Vagina (tissue), 2 donors: ENCODE measurements at places on chromosomes 13 and 19.
A peak's percentile ranks its signal among the peaks of the same experiment; 100 is the strongest.

DNA sequence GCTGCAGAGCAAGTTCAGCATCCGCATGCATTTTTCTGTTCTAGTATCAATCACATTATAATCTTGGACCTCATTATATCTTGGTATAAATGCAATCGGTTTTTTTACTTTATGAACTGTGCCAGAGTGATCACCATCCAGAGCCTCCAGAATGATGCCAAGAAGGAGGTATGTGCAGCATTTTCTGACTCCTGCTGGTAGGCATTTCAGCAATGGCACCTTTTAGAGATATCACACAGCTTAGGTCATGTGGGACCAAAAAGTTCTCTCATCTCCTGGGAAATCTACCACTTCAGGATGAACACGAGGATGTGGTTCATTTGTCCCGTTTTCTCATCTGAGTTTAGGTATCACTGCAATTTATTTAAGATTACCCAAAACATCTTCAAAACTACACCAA, 220.4 kb downstream of the VWA8 start:
- DNase-seq = no peak

DNA sequence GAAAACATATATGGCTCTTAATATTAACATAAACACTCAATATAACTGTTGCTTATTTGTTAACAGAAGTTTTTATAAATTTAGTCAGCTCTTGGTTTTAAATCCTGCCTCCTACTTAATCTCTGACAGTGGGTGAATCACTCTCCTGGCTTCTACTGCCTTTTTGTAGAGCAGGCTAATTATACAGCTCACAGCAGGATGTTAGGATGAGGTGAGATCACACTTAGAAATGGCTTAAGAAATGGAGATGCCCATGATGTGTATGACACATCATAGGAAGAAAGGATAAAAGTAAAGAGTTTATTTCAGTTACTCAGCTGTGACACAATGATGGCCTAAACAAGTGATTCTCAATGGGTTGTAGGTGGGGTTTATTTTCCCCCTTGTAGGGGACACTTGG, 345.6 kb downstream of the SPRY2 start:
- no peak for DNase-seq

DNA sequence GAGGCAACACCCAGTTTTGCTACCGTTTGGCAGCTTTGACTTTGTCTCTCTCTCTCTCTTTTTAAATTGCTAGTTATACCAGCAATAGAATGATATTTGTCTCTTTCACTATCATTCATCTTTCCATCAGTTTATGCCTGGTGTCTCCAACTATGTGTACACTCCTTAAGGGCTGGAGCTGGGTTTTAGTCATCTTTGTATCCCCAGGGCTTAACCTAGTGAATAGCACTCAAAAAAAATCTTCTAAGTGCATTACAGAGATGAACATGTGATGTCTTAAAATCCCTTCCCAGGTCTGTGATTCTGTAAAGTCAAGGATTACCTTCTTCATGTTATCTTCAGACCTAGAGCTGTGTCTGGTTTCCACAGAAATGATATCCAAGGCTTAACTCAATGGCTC, 7.8 kb upstream of the UBL3 start:
- no peak for DNase-seq

- DNase-seq = no peak
These were observed 45.0 kb upstream of the TDRD3 start for GRCh38 chr13:60351855-60352615.

GRCh38 chr19:7512400-7512851, 3.5 kb upstream of the ZNF358 start:
- no peak for DNase-seq

DNA sequence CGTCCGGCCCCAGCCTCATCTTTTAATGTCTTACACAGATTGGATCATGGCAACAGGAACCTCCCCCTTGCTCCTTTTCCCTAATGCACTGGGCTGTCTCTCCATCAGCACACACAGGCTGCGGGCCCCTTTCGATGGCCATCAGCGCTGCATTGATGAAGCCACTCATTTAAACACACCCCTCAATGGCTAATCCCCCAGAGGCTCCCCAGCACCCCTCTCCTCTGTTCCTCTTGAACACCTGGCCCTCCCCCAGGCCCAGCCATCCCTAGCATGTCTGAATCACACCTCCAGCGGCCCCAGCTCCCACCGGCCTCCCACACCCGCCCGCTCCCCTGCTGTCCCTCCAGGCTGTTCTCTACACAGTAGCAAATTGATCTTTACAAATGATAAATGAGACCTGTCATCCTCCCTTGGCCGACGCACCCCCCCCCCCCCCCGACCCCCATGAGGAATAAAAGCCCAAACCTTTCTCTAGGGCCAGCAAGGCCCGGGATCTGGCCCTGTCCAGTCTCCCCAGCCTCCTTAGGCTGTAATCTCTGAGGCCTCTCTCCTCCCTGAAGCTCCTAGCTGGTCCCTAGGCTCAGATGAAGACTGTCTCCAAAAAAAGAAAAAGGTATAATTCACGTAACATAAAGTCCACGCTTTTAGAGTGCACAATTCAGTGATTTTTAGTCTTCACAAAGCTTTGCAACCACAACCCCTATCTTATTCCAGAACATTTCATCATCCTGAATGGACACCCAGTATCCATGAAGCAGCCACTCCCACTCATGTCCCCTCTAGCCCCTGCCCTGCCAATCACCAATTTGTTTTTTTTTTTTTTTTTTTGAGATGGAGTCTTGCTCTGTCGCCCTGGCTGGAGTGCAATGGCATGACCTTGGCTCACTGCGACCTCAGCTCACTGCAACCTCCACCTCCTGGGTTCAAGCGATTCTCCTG, 7.4 kb downstream of the RPL28 start:
- no peak for DNase-seq

- DNase-seq = no peak
These were observed at the start of gene CNOT3 for GRCh38 chr19:54137699-54138488. Gene CNOT3 (plus strand): TSS chr19:54137762. CDS start chr19:54142979, 5,217 bp downstream.

- DNase-seq = no peak
These were observed at the start of gene ERICH6B for GRCh38 chr13:45615501-45616101. Gene ERICH6B (minus strand): TSS chr13:45615739. CDS start chr13:45597005, 18,734 bp downstream.

GRCh38 chr13:51363625-51364024, 24.1 kb downstream of the SERPINE3 start:
- DNase-seq = no peak

GRCh38 chr13:40506592-40507446, 159.6 kb downstream of the FOXO1 start:
- DNase-seq = no peak

- no peak for DNase-seq
These were observed 56.9 kb upstream of the KCTD4 start for GRCh38 chr13:45257638-45258333.

DNA sequence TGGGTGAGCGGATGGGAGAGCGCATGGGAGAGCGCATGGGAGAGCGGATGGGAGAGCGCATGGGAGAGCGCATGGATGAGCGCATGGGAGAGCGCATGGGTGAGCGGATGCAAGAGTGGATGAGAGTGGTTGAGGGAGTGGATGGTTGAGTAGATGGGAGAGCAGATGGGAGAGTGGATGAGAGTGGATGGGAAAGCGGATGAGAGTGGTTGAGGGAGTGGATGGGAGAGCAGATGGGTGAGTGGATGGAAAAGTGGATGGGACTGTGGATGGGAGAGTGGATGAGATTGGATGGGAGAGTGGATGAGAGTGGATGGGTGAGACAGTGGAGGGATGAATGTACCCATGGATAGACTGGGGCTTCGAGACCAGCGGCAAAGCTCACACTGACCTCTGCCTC, 8.6 kb upstream of the TEKTIP1 start:
- DNase-seq = no peak

- no peak for DNase-seq
These were observed 60.6 kb downstream of the COLGALT1 start for GRCh38 chr19:17615889-17616685.

- DNase-seq = no peak
These were observed 5.7 kb downstream of the KLK5 start for GRCh38 chr19:50947123-50947522.

DNA sequence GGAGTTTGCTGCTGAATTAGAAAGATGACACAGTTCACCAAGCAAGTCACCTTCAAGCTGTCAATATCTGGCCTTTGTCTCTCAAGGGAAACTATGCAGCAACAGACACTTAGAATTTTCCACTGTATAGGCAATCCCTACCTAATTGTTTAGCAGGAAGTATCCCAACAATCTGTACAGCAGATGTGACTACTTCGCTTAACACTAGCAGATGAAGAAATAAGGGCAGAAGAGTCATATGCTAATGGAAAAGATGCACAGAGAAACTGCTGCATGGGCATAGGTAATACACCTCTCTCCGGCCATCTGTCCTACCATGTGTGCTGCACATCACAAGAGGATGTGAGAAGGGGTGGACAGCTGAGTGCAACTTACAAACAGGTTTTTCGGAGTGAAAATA, 851.2 kb downstream of the PCDH9 start:
- no peak for DNase-seq

DNA sequence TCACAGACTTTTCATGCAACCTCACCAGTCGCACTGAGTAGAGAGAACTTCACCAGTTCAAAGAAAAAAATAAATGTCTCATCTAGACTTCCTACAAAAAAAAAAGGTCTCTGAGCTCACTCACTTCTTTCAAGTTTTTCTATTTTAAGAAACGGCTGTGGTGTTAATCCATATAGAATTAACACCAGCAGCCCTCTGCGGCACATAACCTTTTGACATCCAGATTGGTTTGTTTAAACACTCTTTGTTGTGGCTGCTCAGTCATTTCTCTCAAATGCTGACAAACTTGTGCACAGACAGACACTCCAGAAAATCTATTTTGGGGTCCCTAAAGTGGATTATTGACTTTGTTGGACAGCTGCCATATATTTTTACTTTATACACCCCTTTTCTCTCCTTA, 874.9 kb downstream of the EFNB2 start:
- DNase-seq = no peak

- DNase-seq = no peak
These were observed 8.7 kb upstream of the TNFSF14 start for GRCh38 chr19:6678690-6679109.

DNA sequence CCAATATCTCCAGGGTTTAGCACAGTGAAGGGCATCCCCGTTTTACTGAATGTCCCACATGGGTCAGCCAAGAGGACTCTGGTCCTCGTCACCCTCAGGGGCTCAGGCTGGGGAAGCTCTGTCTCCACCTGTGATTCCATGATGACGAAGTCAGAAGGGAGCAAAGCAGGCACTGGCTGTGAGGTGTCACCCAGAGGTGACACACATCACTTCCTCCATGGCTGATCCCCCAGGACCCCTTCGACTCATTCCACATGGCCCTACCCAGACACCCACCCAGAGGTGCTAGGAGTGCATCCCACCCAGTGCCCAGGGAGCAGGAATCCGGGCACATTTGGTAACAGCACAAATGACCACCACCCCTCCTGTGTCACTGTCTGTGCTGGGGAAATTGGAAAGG, 145.2 kb upstream of the VSTM2B start:
- peak; percentile 64 for DNase-seq

DNA sequence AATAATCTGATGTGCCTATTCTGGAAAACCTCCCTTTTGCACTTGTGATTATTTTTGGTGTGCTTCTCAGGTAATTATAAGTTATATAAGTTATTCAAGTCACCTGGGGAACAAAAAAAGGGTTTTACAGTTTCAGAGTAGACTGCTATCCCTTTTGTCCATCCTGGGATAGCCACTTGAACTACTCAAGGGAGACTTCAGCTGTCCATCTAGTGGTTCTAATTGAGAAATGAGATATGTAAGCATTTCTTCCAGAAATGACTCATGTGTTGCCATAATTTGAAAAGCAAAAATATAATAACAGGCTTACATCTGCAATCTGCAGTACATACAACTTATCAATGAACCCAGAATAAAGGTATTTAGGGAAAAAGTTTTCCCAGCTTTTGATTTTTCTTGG, 20.4 kb downstream of the UBL3 start:
- DNase-seq = no peak

DNA sequence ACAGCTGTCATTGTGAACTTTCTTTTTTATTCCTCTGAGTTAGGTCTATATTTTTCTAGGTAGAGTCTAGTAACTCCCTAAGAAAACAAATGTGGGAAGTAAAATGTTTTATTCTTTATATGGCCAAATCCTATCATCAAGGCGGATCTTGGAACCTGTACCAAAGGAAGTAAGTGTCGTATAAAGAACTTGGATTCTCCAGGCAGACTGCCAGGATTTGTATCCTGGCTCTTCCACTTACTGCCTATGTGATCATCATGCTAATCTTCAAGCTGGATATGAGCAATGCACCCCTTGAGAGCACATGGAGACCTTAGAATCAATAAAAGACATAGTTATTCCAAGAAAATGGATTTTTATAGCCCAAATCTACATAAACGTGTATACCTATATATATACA, 286.5 kb downstream of the PCDH17 start:
- no peak for DNase-seq

- DNase-seq = no peak
These were observed 25.9 kb downstream of the ARHGAP35 start for GRCh38 chr19:46886546-46887239.

DNA sequence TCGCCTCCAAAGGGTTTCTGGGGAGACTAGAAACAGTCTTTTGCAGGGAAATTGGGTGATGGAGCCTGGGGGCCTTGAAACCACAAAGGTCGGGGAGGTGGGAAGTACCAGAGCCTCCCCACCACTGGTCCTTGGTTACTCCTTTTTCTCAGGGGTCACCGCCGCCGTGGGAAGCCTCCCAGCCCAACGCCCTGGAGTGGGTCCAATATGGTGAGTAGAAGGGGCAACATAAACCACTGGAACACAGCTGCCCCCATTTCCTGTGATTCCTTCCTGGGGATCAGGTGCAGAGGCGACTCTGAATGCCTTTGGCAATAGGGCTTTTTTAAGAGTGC, 5.8 kb downstream of the PGLYRP1 start:
- no peak for DNase-seq

- no peak for DNase-seq
These were observed 84.3 kb upstream of the UBL3 start for GRCh38 chr13:29934531-29935308.

- no peak for DNase-seq
These were observed 35.6 kb downstream of the NDFIP2 start for GRCh38 chr13:79516595-79516994.
